ENCODE measurements at places on chromosomes 7 and 10.

GRCh38 chr7:103637094-103637493, 191.1 kb upstream of the SLC26A5 start:
- no peak for DNase-seq

- no peak for DNase-seq
Observed at GRCh38 chr7:158757404-158757989, 52.9 kb upstream of the NCAPG2 start.

DNA sequence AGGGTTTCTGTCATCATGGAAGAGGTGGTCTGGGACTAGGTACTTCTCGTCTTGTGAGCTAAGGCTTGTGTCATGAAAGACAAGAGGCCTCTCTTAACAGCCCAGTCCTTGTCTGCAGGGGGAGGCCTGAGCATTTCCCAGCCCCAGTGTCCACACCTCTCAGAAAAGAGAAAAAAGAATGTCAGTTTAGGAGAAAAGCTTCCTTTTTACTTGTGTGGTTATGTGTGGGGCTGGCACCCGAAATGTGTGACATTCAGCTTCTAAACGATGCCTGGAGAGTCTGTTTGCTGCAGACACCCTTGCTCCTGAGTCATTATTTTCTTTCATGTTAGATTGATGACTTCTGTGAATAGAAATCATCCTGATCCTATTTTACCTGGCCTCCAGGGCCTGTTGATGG, 67.4 kb downstream of the LANCL2 start:
- no peak for DNase-seq

GRCh38 chr10:70834441-70835151, 18.8 kb downstream of the SGPL1 start:
- no peak for DNase-seq

DNA sequence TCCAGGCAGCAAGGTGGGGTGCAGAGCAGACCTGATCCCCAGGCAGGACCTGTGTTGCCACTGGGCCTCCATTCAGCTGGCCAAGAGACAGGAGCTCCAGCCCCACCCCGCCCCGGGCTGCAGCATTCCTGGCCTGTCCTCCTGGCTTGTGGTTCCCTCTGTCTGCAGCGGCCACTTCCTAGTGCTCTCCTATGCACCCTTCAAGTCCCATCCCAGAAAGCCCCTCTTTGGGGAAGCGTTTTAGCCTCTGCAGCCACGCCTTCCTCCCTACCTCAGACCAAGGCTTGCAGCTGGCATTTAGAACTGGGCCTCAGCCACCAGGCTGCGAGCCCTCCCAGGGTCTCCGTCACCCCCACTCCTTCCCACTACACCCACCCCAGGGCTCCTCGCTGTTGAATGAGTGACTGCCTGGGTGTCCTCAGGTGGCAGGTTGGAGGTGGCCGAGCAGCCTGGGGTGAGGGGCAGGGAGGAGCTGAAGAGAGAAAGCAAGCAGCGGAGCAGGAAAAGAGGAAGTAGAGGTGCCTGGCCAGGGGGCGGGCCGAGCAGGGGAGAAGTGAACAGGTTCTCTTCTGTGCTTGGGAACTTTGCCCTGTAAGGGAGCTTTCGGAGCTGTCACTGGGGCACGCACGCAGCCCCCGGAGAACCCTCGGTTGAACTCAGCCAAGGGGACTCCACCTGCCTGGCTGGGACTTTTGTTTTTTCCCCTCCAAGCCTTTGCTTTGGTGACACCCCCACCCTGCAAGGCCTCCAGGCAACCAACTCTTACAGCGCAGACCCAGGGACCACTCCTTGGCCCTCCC, 109.1 kb upstream of the TNRC18 start:
- DNase-seq = peak; percentile 59

DNA sequence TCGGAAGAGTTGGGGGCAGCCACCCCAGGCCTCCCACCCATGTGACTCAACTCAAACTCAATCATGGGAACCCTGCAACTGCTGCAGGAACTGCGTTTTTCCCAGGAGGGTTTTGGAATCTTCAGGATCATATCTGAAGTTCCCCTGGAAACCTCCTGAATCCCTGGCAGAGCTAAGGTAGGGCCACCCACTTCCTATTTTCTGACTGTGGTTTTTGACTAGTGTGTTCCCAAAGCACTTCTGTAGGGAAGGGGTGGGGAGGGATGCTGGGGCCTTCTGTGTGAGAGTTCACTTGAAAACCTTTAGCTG, 127.6 kb upstream of the UNC5B start:
- no peak for DNase-seq

GRCh38 chr7:2604608-2605174, 27.1 kb upstream of the TTYH3 start:
- no peak for DNase-seq

DNA sequence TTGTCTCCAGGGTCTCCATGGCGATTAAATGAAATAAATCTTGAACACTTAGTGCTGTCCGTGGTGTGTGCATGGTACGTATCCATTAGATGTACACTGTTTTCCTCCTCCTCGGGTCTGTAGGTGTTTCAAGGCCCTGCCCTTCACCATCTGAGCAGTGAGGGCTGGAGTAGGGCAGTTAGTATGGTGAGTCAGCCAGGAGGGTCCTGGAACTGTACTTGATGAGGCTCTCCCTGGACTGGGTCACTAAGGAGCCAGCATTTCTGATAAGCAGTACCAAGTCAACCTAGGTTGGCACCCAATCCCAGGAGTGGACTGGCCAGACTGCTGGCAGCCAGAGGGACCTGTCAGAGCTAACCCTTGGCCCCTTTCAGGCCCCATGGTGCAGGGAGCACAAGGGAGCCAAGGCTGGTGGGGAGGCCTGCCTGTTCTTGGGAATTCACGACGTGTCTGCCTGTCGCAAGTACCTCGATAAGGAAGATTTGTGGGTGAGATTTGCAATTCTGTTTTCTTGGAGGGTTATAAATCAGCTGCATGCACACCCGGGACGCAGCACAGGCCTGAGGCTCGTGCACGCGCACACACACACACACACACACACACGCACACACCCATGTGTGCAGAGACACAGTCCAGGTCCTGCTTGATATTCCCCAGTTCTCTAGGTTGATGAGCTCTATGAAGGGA, 114.2 kb downstream of the ZMIZ1 start:
- DNase-seq = no peak

DNA sequence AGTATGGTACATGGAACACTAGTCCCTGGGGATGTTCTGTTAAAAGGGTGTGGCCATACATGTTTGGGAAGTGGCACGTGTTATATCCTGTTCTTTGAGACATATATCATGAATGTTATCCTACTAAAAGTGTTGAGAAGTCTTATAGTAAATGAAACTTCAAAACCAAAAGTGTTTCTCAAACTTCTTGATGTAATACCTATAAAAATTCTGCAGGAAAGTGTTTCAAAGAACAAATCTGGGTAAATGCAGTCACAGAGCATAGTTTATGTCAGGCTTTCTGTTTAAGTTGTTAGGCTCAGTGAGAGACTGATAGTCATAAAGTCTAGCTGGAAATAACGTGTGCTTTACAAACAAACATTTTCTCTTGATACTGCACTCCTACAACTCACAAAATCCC, 273.7 kb downstream of the KIF20B start:
- no peak for DNase-seq
